Stimulated activated CD4-positive, alpha-beta T cell treated with anti-CD3 and anti-CD28 coated beads, TNF-alpha, amount 100 ng/mL, for 1 hour (primary cell): ENCODE measurements at places on chromosomes 12 and 14.

- no peak for DNase-seq
Measured at GRCh38 chr12:19454837-19455236, 15.5 kb downstream of the AEBP2 start.

DNA sequence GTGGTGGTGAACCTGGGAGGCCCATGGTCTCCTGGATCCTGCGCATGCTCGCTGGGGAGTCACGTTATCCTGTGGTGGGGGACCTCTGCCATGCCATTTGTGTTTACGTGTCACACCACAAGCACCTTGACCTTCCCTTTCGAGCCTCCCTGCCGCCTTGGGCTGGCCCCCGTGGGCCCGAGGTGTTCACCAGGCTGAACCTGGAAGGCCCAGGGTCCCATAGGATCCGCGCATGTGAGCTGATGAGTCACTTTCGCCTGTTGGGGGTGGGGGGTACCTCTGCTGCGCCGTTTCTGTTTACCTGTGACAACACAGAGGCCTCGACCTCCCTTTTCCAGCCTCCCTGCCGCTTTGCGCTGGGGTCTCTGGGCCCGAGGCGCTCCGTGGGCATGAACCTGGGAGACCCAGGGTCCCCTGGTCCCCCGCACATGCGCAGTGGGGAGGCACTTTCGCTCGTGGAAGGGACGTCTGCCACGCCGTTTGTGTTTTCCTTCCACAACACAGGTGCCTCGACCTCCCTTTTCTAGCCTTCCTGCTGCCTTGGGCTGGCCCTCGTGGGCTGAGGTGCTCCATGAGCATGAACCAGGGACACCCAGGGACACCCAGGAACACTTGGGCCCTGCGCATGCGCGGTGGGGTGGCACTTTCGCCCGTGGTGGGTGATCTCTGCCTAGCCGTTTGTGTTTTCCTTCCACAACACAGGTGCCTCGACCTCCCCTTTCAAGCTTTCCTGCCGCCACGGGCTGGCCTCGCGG is 334.1 kb downstream of the ALG10 start:
- no peak for DNase-seq

- no peak for DNase-seq
Measured at GRCh38 chr12:71536279-71536938, 96.8 kb downstream of the LGR5 start.

GRCh38 chr14:78164226-78164853 is 5.8 kb upstream of the NRXN3 start:
- no peak for DNase-seq

- no peak for DNase-seq
Measured at GRCh38 chr12:20213723-20214625, 154.4 kb upstream of the PDE3A start.

DNA sequence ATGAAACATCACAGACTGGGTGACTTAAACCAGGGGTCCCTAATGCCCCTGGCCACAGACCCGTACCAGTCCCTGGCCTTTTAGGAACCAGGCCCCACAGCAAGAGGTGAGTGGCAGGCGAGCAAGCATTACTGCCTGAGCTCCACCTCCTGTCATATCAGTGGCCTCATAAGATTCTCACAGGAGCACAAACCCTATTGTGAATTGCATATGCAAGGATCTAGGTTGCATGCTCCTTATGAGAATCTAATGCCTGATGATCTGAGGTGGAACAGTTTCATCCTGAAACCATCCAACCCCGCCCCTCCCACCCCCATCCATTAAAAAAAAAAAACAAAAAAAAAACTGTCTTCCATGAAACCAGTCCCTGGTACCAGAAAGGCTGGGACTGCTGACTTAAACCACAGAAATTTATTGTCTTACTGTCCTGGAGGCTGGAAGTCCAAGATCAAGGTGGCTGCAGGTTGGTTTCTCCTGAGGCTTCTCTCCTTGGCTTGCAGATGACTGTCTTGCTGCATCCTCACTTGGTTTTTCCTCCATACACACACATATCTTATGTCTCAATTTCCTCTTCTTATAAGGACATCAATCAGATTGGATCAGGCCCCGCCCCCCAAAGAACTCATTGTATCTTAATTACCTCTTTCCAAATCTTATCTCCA is 235.9 kb downstream of the CHST11 start:
- no peak for DNase-seq

- DNase-seq, result no peak
Measured at GRCh38 chr12:13465635-13466034, 269.1 kb downstream of the EMP1 start.
